ENCODE measurements at places on chromosomes 1 and 21. TPM values are rescaled to one million over a fixed set of nuclear protein-coding genes. Genes with fewer than 3 reads are reported as not detected.

The EPRS1 gene
- total RNA-seq = 96.2 TPM

The RAB7B gene
- 3.4 TPM for total RNA-seq

The C1orf56 gene
- total RNA-seq = 3.0 TPM

The IL20 gene
- total RNA-seq = not detected
